ENCODE measurements at places on chromosomes 16 and 17. TPM values are rescaled to one million over a fixed set of nuclear protein-coding genes. Genes with fewer than 3 reads are reported as not detected.

GRCh38 chr16:4743226-4743878, 9.0 kb downstream of the DNAAF8 start:
- no peaks in the 10 kb centered on the region for H3K4me1 ChIP-seq
- no peak overlapping the region for H3K27ac ChIP-seq
- H3K36me3 ChIP-seq: no peaks in the 10 kb centered on the region
- DNase-seq: peak; percentile 79

GRCh38 chr16:67396159-67397035, 3.1 kb upstream of the TPPP3 start:
- H3K27me3 ChIP-seq: peaks cover 19% of the 10 kb centered on the region
- peak; percentile 97 for DNase-seq
- no peak overlapping the region for H3K4me3 ChIP-seq
- H3K27ac ChIP-seq: no peak overlapping the region

GRCh38 chr16:86426063-86426642, 84.2 kb upstream of the FOXF1 start:
- H3K27me3 ChIP-seq: peaks cover 32% of the 10 kb centered on the region
- H3K4me3 ChIP-seq: no peak overlapping the region
- H3K27ac ChIP-seq: no peak overlapping the region
- H3K36me3 ChIP-seq: no peaks in the 10 kb centered on the region

- peaks cover 7% of the 10 kb centered on the region for H3K4me1 ChIP-seq
- DNase-seq: peak; percentile 62
- H3K27me3 ChIP-seq: no peaks in the 10 kb centered on the region
- peaks cover 12% of the 10 kb centered on the region for H3K36me3 ChIP-seq
- H3K27ac ChIP-seq: no peak overlapping the region
Observed at GRCh38 chr17:78966123-78966813, 13.5 kb downstream of the LGALS3BP start.

- H3K4me1 ChIP-seq: peaks cover 5% of the 10 kb centered on the region
- H3K4me3 ChIP-seq: no peak overlapping the region
- peak; percentile 82 for DNase-seq
- no peaks in the 10 kb centered on the region for H3K36me3 ChIP-seq
Observed at GRCh38 chr16:84153660-84154214, 8.6 kb downstream of the DNAAF1 start.

- H3K4me3 ChIP-seq: no peak overlapping the region
- DNase-seq: no peak
- H3K4me1 ChIP-seq: no peaks in the 10 kb centered on the region
- peaks cover 41% of the 10 kb centered on the region for H3K27me3 ChIP-seq
- no peaks in the 10 kb centered on the region for H3K36me3 ChIP-seq
Observed at GRCh38 chr17:4635823-4636375, 5.6 kb downstream of the ALOX15 start.

DNA sequence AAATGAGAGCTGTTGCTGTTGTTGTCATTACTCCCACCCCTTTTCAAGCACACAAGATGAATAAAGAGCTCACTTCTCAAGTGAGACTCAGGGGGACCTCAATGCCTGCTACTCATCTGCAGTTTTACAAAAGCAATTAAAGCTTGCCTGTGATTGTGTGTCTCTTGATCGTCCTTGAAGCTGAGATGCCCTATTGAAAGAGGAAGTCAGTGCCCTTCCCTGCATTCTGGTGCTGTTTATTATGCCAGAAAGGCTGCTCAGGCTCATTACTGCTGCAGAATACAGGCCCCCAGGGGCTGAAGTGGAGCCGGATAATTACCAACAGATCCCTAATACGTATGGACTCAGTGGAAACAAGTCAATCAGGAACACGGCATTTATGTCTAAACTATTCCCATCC, 147.2 kb downstream of the HS3ST2 start:
- H3K4me1 ChIP-seq: no peaks in the 10 kb centered on the region
- H3K4me3 ChIP-seq: no peak overlapping the region
- no peak overlapping the region for H3K27ac ChIP-seq
- H3K27me3 ChIP-seq: no peaks in the 10 kb centered on the region
- no peaks in the 10 kb centered on the region for H3K36me3 ChIP-seq
- DNase-seq: no peak

- no peak overlapping the region for H3K27ac ChIP-seq
- peaks cover 4% of the 10 kb centered on the region for H3K4me1 ChIP-seq
- peaks cover 36% of the 10 kb centered on the region for H3K27me3 ChIP-seq
- H3K4me3 ChIP-seq: no peak overlapping the region
- DNase-seq: no peak
Observed at GRCh38 chr16:5066511-5066910, 755 bp upstream of the C16orf89 start.

DNA sequence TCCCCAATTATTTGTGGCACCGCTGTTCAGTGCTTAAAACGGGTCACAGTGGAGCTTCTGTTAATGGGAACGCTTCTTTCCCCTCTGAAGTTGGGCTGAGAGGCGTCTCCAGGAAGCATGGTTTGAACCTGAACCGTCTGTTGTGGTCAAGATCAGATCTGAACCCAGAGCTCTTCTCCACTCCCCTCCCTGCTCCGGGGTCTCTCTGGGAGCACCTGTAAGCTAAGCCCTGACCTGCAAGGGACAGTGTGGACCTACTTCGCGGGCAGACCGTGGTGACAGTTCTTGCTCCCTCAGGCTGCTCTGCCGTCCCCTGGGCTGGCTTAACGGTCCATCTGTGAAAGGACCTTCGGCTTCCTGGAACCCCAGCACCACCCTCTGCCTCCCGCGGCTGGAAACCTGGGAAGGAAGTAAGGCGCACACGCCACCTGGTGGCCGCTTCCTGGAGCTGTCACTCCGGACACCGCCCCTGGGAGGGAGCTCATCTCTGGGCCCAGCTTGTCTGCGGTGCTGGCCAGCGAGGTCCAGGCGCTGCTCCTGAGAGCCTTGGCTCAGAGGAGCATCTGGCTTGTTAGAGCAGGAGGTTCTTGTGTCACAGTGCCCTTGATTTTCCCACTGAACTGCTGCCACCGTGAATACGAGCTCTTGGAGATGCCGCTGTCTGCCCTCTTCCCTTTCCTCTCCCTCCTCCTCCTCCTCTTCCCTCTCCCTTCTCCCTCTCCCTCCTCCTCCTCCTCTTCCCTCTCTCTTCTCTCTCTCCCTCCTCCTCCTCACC, 518.5 kb upstream of the EEF2KMT start:
- no peak overlapping the region for H3K4me3 ChIP-seq
- H3K27me3 ChIP-seq: no peaks in the 10 kb centered on the region
- no peaks in the 10 kb centered on the region for H3K36me3 ChIP-seq

DNA sequence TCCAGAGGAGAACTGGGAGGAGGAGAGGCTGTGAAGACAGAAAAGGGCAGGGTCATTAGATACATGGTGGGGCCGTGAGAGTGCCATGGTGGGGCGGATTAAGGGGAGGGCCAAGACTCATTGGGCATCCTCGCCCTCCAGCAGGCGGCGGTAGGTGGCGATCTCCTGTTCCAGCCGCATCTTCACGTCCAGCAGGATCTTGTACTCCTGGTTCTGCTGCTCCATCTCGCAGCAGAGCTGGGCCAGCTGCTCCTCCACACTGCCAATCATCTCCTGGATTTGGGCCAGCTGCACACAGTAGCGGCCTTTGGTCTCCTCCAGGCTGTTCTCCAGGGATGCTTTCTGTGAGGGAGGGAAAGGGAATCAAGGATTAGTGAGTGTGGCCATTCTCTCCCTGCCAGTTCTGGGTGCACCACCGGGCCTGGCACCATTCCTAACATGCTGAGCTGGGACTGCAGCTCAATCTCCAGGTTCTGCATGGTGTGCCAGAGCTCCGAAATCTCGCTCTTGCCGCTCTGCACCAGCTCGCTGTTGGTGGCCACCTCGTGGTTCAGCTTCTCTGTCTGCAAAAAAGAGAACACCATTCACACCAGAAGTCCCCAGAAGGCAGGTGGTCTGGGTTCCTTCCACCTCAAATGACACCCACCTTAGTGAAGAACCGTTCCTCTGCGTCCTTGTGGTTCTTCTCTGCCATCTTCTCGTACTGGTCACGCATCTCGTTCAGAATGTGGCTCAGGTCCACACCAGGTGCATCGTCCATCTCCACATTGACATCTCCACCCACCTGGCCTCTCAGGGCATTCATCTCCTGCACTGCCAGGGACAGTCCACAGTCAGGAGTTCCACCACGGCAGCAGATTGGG, 129.0 kb downstream of the CCDC144A start:
- H3K4me3 ChIP-seq: no peak overlapping the region
- no peaks in the 10 kb centered on the region for H3K36me3 ChIP-seq
- peaks cover 14% of the 10 kb centered on the region for H3K27me3 ChIP-seq
- H3K27ac ChIP-seq: no peak overlapping the region
- no peaks in the 10 kb centered on the region for H3K4me1 ChIP-seq

DNA sequence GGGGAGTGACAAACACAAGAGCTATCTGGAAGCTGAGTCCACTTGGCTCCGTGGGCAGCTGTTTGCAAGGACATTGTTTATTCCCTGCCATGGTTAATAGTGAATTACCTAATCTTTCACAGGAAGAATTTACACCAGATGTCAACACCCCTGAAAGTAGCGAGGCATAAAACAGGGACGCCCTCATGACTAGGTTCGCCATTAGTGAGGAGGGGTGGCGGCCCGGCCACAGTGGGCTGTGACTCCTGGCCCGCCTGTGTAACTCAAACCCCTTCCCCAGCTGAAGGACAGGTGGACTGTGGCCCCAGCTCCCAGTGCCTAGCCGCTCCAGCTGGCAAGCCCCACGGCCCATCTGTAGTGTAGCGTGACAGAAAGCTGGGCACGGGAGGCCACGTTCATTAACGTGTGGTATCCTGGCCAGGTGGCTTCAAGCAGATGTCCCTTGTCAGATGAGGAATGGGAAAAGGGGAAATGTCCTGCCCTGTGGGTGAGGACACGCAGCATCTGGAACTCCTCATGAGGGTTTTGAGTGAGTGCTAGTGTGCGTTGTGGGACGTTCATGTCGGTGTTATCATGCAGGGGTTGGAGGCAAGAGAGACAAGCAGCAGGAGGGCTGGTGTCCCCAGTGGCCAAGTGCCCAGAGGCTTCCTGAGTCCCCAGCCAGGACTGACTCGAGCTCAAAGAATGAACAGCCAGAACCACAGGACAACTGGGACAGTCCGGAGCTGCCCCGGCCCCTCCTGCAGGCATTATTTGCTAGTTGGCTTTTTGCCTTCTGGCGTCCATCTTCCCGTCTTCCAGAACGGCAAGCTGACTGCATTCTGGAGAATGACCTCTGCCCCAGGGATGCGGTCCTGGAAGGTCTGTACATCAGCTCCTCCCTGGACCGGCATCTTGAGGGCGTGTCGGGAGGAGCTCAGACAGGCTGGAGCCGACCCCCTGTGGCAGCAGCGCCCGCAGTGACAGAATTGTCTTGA, 19.2 kb downstream of the KDM8 start:
- peaks cover 6% of the 10 kb centered on the region for H3K36me3 ChIP-seq
- H3K4me1 ChIP-seq: peaks cover 2% of the 10 kb centered on the region
- DNase-seq: peak; percentile 82
- H3K27ac ChIP-seq: no peak overlapping the region

GRCh38 chr16:68713361-68713760, 23.7 kb upstream of the CDH1 start:
- peaks cover 10% of the 10 kb centered on the region for H3K27me3 ChIP-seq
- DNase-seq: no peak
- no peak overlapping the region for H3K4me3 ChIP-seq
- H3K36me3 ChIP-seq: no peaks in the 10 kb centered on the region

- H3K4me3 ChIP-seq: no peak overlapping the region
- H3K4me1 ChIP-seq: no peaks in the 10 kb centered on the region
- no peak for DNase-seq
- H3K36me3 ChIP-seq: no peaks in the 10 kb centered on the region
- peaks cover 5% of the 10 kb centered on the region for H3K27me3 ChIP-seq
- H3K27ac ChIP-seq: no peak overlapping the region
Observed at GRCh38 chr17:28290703-28291102, 28.3 kb upstream of the TMEM97 start.

DNA sequence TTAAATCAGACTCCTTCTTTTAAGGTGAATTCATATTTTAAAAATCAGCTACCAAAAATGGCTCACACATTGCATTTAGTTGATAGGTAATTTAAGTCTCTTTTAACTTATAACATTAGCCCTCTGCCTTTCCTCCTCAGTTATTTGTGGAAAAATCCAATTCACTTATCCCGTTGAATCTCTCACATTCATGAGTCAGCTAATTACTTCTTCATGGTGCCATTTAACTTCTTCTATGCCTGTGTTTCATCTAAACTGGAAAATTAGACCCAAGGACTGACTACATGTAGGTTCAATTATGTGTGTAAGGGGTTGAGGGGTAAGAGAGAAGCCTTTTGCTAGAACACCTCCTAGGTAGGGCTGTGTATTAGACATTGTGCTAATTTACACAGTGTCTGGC, 18.4 kb upstream of the SLFN5 start:
- no peaks in the 10 kb centered on the region for H3K4me1 ChIP-seq
- H3K36me3 ChIP-seq: no peaks in the 10 kb centered on the region
- no peak for DNase-seq
- no peak overlapping the region for H3K27ac ChIP-seq
- peaks cover 5% of the 10 kb centered on the region for H3K27me3 ChIP-seq

- H3K27ac ChIP-seq: peak overlapping the region; percentile 47
- DNase-seq: peak; percentile 97
- H3K36me3 ChIP-seq: peaks cover 53% of the 10 kb centered on the region
- peaks cover 23% of the 10 kb centered on the region for H3K4me1 ChIP-seq
- H3K4me3 ChIP-seq: no peak overlapping the region
Observed at GRCh38 chr16:30741461-30741914, 6.7 kb upstream of the PHKG2 start.

- H3K27me3 ChIP-seq: no peaks in the 10 kb centered on the region
- peaks cover 22% of the 10 kb centered on the region for H3K4me1 ChIP-seq
- H3K27ac ChIP-seq: no peak overlapping the region
- H3K36me3 ChIP-seq: no peaks in the 10 kb centered on the region
- no peak for DNase-seq
Observed at GRCh38 chr17:77258638-77259037, 117.9 kb downstream of the SEC14L1 start.

Gene CXCL16
- total RNA-seq: 11.2 TPM

Gene MYH11
- total RNA-seq: under 0.01 TPM

Gene DNASE1L2
- 0.72 TPM for total RNA-seq

Gene CLEC16A
- 25.7 TPM for total RNA-seq

Gene SLC38A8
- not detected for total RNA-seq

Gene OTOA
- total RNA-seq: under 0.01 TPM

Gene G6PC1
- total RNA-seq: not detected

Gene ITGAD
- total RNA-seq: not detected

Data from osteoblast (primary cell).